ENCODE measurements at places on chromosomes 13 and 19.

DNA sequence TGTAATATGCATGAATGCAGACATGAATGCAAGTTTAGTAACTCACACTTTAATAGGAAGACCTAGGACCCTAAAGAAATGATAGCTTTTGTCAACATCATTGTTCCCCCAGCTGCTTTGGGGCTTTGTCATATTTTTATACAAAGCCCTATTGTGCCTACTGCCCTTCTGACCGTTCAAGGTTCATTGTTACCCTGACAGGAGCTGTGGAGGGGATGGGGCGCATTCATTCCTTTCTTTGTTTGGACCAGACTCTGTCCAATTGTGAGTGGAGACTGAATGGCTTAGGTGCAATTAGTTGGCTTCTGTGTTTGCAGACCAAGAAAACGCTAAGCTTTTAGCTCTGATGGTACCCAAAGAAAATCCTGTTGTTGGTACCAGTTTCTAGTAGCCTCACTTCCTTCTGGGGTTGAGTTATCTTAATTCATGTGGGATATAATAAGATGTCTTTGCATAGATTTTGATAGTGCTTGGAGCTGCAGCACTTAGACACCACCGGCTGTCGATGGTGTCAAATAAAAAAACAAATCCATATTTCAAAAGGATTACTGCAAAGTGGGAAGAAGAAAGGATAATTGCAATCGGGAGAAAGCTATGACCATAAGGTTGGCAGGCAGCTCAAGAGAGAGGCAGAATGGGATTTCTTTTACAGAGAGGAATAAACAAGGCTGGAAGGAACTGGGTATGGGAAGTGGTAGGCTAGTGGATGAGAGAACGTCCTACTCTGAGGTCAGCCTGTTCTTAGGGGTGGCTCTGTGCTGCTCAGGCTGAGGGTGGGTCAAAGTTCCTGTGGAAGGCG lies 133.9 kb upstream of the TMTC4 start:
- no peak for DNase-seq

DNA sequence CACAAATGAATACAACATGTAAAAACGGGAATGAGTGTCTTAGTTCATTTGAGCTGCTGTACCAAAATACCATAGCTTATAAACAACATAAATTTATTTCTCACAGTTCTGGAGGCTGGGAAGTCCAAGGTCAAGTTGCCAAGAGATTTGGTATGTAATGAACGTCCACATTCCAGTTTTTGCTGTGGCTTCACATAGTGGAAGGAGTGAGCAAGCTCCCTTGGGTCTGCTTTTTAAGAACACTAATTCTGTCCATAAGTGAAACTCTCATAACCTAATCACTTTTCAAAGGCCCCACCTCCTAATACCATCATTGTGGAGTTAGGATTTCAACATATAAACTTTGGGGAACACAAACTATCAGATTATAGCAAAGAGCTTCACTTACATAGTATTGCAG lies 1189.6 kb downstream of the PCDH9 start:
- no peak for DNase-seq

DNA sequence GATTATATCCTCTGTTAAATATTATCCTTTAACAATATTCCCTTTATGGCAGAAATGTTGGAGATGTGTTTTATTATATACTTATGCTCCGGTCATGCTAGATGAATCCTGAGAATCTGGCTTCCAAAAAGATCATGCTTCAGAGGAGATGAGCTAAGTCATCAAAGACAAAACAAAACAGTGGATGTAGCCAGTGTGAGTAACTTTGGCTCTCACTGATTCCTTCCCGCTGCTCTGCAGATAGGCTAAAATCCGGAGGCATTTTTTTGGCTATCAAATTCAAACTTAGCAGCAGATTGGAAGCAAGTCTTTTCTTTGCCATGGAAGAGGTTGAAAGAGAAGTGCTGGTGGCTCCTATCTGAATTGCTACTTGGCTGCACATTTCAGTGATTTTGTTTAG lies 295.9 kb downstream of the GPC6 start:
- DNase-seq: peak; percentile 68

- peak; percentile 87 for DNase-seq
These were observed 5.1 kb upstream of the KRTDAP start for GRCh38 chr19:35495107-35496064.

Data from GM23248 (cell line).